ENCODE measurements at places on chromosomes 5 and 9. TPM values are rescaled to one million over a fixed set of nuclear protein-coding genes. Genes with fewer than 3 reads are reported as not detected.

DNA sequence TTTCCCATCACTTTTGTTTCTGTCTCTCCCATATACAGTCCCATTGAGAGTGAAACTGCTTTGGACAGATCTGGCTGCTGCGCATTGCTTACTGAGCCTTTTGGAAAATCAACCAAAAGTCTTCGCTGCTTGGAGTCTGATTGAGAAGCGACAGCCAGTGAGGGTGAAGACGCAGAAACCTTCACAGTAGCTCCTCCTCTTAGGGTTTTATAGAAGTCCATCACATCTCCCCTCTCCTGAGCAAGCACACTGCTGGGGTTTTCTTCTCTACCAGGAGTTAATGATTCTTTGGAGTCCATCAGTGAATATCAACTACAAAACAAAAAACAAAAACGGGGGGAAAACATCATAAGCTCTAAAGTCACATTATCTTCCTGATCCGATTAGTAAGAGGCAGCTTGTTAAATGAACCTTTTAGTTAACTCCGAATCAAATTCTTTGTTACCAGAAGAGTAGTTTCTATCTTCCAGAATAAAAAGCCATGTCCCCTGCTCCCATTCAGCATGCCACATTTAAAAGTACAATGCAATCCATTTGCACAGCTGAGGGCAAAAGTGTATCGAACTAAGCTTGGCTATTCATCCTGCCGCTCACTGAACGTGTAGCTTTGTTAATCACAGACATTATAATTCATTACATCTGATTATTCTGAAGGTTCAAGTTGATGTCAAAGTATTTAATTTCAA is 2.8 kb downstream of the NR3C1 start:
- H3K27ac ChIP-seq, result no peak overlapping the region
- no peak overlapping the region for H3K4me3 ChIP-seq
- H3K4me1 ChIP-seq, result peaks cover 2% of the 10 kb centered on the region
- no peak for DNase-seq
- H3K27me3 ChIP-seq, result no peaks in the 10 kb centered on the region
- no peaks in the 10 kb centered on the region for H3K36me3 ChIP-seq

Gene PAXX
- 71.8 TPM for total RNA-seq

- peaks cover 3% of the 10 kb centered on the region for H3K4me1 ChIP-seq
- H3K27me3 ChIP-seq, result peaks cover 8% of the 10 kb centered on the region
- no peak overlapping the region for H3K4me3 ChIP-seq
- no peak overlapping the region for H3K27ac ChIP-seq
- no peak for DNase-seq
These were observed 1.9 kb upstream of the PCDH1 start for GRCh38 chr5:141879941-141880738.

DNA sequence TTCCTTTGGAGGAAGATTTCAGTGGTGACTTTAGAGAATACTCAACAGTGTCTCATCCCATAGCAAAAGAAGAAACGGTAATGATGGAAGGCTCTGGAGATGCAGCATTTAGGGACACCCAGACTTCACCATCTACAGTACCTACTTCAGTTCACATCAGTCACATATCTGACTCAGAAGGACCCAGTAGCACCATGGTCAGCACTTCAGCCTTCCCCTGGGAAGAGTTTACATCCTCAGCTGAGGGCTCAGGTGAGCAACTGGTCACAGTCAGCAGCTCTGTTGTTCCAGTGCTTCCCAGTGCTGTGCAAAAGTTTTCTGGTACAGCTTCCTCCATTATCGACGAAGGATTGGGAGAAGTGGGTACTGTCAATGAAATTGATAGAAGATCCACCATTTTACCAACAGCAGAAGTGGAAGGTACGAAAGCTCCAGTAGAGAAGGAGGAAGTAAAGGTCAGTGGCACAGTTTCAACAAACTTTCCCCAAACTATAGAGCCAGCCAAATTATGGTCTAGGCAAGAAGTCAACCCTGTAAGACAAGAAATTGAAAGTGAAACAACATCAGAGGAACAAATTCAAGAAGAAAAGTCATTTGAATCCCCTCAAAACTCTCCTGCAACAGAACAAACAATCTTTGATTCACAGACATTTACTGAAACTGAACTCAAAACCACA is 67.4 kb downstream of the VCAN start:
- no peaks in the 10 kb centered on the region for H3K36me3 ChIP-seq
- H3K4me3 ChIP-seq, result no peak overlapping the region
- H3K4me1 ChIP-seq, result no peaks in the 10 kb centered on the region

Measured in prostate gland (tissue), 2 donors.